Pancreas (tissue), 10 donors: ENCODE measurements at places on chromosomes 2 and 18.

- no peak for DNase-seq
These were observed 172.3 kb downstream of the ALPK2 start for GRCh38 chr18:58456625-58457024.

DNA sequence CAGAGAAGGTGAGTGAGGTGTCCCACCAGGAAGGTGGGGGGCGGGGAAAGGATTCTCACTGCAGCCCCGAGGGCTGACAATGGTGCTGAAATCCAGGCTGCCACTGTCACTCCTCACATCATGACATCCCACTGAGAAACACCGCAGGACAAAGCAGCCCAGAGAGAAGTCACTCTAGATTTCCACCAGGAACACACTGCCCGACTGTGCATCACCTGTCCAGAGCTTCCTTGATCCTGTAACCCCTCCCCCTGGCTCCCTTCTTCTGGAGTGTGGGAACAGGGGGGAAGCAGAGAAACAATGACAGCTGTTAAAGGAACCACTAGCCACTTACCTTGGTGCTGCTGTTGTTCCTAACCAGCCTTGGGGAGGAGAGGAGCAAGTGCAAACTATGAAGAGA, 69.9 kb downstream of the MRO start:
- no peak for DNase-seq

GRCh38 chr18:10841203-10841602, 308.2 kb downstream of the PIEZO2 start:
- DNase-seq = no peak

DNA sequence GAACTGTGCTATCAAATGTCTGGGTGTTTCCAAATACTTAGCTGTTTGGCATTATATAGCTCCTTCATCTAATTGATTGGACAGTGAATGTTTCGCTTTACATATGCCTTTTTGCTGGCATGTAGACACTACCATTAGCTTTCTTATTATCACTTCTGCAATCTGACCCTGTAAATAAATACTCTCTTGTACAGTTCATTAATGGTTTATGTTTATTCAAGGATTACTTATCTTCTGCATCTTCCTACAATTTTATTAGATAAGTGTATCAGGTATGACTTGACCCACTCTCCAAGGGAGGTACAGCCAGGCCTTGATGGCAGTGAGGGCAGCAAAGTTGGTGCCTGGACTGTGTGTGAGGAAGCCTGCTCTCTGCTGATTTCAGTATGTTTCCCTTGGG, 614.1 kb upstream of the SETBP1 start:
- no peak for DNase-seq

DNA sequence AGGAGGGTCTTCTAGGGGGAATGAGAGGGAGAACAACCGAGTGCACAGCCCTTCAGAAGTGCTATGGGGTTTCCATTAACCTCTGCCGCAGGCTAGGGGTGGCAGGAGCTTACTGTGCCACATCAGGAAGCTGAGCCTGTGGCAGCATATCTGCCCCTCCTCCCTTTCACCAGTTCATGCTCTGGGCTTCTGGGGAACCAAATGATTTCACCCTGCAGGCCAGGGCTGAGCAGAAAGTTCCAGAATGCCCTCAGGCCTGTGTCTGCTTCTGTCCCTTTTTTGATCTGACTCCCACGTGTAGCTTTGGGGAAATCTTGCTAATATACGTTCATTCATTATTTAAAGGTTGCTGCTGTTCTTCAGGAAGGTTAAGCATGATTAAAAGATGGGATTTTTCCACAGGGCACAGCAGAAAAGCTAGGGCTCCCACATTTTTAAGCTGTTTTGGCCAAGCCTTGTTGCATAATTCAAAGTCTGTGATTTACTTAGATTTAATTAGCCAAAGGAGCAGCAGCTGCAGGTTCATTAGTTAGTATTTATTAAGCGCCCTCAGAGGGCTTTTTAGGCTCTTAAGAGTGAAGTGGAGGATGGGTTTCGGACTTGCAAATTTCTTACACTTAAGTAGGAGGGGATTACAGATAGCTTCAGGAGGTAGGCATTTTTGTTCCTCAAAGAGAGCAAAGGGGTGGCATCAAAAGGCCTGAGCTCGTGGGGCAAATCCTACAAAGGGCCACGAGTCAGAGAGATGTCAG, 10.2 kb downstream of the TMEM247 start:
- no peak for DNase-seq

DNA sequence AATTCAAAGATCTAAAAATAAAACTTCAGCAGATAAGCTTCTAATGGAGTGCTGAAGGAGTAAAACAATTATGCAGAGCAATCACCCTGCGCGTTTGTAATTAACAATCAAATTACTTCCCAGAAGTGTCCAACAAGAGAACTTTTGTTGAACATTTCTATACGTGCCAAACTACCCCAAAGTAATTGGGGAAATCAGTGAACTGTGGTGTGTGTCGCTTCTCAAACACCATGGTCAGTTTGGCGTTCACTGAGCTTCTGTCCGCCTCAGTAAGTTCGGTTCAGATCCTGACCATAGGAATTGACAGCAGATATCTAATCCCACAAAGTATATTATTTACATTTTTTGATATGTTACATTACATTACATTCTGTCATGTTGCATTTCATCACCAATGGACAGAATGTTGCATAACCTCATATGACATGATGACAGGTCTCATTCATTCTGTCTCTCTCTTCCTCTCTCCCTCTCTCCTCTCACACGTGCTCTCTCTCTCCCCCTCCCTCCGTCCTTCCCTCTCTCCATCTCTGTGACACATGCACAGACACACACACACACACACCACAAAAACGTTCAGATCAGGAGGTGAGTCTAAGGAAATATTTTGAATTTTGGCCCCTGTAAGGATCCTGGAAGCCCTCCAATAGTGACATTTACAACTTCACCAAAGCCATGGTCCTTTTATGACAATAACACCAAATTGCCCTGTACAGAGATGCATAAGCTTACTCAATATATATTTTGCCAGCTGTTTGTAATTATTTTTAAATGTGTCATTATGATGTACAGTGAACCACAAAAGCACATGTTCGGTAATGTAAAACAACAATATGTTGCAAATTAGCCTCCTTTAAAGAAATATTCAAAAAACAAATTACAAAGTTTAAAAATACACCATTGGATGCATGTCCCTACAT, 269.2 kb downstream of the FIGN start:
- DNase-seq = no peak

DNA sequence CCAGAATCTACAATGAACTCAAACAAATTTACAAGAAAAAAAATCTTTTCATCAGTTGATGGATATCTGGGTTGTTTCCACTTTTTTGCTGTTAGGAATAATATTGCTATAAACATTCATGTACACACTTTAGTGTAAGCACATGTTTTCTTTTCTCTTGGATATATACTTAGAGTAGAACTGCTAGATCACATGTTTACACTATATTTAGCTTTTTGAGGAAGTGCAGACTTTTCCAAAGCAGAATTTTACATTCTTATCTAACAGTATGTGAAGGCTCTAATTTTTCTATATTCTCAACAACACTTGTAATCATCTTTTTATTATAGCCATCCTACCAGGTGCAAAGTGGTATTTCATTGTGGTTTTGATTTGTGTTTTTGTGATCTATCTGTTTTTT, 103.6 kb upstream of the RMP24 start:
- no peak for DNase-seq

DNA sequence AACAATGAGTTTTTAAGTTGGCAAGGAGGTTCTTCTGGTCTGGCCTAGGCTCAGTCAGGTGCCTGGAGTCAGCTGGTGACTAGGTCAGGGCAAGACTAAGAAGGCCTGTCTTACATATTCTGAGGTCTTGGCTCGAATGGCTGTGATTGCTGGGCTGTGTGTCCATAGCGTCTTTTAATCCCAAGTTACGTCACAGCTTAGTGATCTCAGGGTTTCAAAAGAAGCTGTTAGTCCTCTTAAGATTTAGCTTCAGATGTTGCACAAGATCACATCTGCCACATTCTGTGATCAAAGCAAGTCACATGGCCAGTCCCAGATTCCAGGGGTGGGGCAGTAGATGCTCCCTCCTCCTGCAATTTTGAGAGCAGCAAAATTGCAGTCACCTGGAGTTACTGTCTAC, 61.3 kb downstream of the PKP4 start:
- no peak for DNase-seq
